ENCODE measurements at places on chromosomes 4 and X. TPM values are rescaled to one million over a fixed set of nuclear protein-coding genes. Genes with fewer than 3 reads are reported as not detected.

The FAM184B gene
- not detected for total RNA-seq

The PLAC8 gene
- total RNA-seq: 1.5 TPM

The MTM1 gene
- total RNA-seq: 9.5 TPM

The CLDN34 gene
- total RNA-seq: not detected

Data from left ventricle myocardium inferior (tissue), 1 donor.